CD4-positive, CD25-positive, alpha-beta regulatory T cell (primary cell): ENCODE measurements at places on chromosomes 3 and 15. TPM values are rescaled to one million over a fixed set of nuclear protein-coding genes. Genes with fewer than 3 reads are reported as not detected.
A peak's percentile ranks its signal among the peaks of the same experiment; 100 is the strongest.

The UCN2 gene
- total RNA-seq, result not detected

The GPR15 gene
- total RNA-seq, result 5.7 TPM

DNA sequence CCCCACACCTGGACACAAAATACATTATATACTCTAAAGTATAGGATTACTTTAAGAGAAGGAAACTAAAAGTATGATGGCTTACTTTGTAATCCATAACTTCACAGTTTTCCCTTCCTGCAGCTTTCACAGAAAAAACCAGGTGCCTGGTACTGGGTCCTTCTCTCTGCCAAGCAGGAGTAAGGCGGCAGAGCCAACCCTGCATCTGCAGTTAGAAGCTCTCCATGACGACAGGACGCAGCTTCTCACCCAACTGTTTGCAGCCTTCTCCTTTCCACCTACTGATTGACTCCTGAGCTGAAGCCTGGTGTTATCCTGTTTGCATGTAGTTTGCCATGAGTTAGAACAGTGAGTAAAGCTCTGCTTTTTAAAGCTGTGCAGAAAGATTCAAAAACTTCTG is 6.7 kb downstream of the MRAS start:
- H3K27ac ChIP-seq, result no peak overlapping the region
- DNase-seq, result no peak
- no peaks in the 10 kb centered on the region for H3K36me3 ChIP-seq
- H3K4me3 ChIP-seq, result no peak overlapping the region
- H3K4me1 ChIP-seq, result no peaks in the 10 kb centered on the region

- H3K27me3 ChIP-seq, result no peaks in the 10 kb centered on the region
- no peak for DNase-seq
- no peak overlapping the region for H3K27ac ChIP-seq
- H3K36me3 ChIP-seq, result no peaks in the 10 kb centered on the region
Measured at GRCh38 chr3:139308560-139308959, 35.3 kb upstream of the MRPS22 start.

- H3K4me3 ChIP-seq, result peak overlapping the region; percentile 61
- no peaks in the 10 kb centered on the region for H3K36me3 ChIP-seq
- H3K27ac ChIP-seq, result no peak overlapping the region
- no peaks in the 10 kb centered on the region for H3K27me3 ChIP-seq
- peak; percentile 69 for DNase-seq
Measured at GRCh38 chr15:66401130-66402021, 14.7 kb downstream of the MAP2K1 start.

- no peaks in the 10 kb centered on the region for H3K27me3 ChIP-seq
- peak within 1 kb of the TSS; percentile 86 for H3K27ac ChIP-seq
- DNase-seq, result peak; percentile 99
- H3K4me3 ChIP-seq, result peak within 1 kb of the TSS; percentile 98
- peaks cover 26% of the 10 kb centered on the region for H3K4me1 ChIP-seq
Measured at GRCh38 chr15:82540055-82540983, at the start of gene RPS17. RPS17 (minus strand) TSS chr15:82540457; CDS start chr15:82540428, 29 bp downstream.

GRCh38 chr15:47944637-47945288 is 176.0 kb upstream of the SLC24A5 start:
- H3K4me1 ChIP-seq, result no peaks in the 10 kb centered on the region
- no peaks in the 10 kb centered on the region for H3K36me3 ChIP-seq
- H3K27ac ChIP-seq, result no peak overlapping the region
- no peak overlapping the region for H3K4me3 ChIP-seq
- no peak for DNase-seq

DNA sequence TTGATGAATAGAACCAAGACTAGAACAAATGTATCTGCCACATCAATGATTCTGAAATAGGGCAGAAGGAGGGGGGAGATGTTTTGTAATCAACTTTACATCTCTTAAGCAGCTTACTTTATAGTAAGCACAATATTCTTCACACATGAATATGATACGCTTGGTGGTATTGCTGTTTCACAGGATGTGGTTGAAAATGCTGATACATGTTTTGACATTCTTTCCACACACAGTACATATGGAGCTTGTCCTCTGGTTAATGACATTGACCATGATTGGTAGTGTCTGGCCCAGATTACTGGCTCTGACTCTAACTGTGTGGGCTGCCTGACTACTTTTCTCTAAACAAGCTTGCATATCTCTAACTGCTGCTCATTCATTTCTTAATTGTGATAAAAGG is 168.9 kb downstream of the KLHL25 start:
- H3K36me3 ChIP-seq, result peaks cover 9% of the 10 kb centered on the region
- peak; percentile 76 for DNase-seq
- H3K4me3 ChIP-seq, result peak overlapping the region; percentile 65
- peaks cover 42% of the 10 kb centered on the region for H3K4me1 ChIP-seq
- H3K27ac ChIP-seq, result peak overlapping the region; percentile 69

- no peak overlapping the region for H3K27ac ChIP-seq
- H3K4me3 ChIP-seq, result no peak overlapping the region
- no peaks in the 10 kb centered on the region for H3K36me3 ChIP-seq
- no peak for DNase-seq
- no peaks in the 10 kb centered on the region for H3K27me3 ChIP-seq
Measured at GRCh38 chr3:29279286-29279685, 1.6 kb upstream of the RBMS3 start.

- H3K4me1 ChIP-seq, result no peaks in the 10 kb centered on the region
- no peaks in the 10 kb centered on the region for H3K27me3 ChIP-seq
- H3K4me3 ChIP-seq, result no peak overlapping the region
- H3K27ac ChIP-seq, result no peak overlapping the region
- no peaks in the 10 kb centered on the region for H3K36me3 ChIP-seq
Measured at GRCh38 chr3:180277041-180277440, 240.3 kb upstream of the PEX5L start.

DNA sequence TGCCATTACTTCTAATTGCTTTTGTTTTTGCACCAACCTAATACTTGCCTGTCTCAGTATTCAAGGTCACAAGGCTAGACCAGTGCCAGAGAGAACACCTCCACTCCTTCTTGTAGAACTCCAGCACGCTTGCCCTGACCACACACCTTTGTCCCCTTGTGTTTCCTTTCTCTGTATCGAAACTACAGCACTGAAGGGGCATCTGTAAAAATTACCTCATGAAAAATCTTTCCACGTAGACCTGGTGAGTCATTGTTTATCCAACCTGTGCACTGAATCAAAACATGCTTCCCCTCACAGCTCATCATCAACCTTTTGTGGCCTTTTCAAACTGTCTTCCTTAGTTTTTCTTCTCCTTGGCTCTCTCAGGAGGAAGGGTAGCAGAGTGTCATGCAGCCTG is 259.5 kb downstream of the THRB start:
- no peak overlapping the region for H3K27ac ChIP-seq
- no peaks in the 10 kb centered on the region for H3K4me1 ChIP-seq
- H3K27me3 ChIP-seq, result no peaks in the 10 kb centered on the region
- DNase-seq, result no peak
- H3K36me3 ChIP-seq, result no peaks in the 10 kb centered on the region
